ENCODE measurements at places on chromosomes 3 and 15.

GRCh38 chr15:90400759-90401314 is 12.8 kb downstream of the IQGAP1 start:
- peak; percentile 92 for ATAC-seq

DNA sequence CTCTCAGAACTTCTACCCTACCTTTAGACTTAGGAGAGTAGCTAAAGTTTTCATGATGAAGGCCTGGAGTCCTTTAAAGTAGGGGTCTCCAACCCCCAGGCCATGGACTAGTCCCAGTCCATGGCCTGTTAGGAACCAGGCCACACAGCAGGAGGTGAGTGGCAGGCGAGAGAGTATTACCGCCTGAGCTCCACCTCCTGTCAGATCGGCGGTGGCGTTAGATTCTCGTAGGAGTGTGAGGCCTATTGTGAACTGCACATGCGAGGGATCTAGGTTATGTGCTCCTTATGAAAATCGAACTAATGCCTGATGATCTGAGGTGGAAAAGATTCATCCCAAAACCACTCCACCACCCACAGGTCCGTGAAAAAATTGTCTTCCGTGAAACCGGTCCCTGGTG is 18.3 kb upstream of the CACNA2D3 start:
- ATAC-seq, result no peak

GRCh38 chr3:194577986-194578905 is 55.0 kb downstream of the TMEM44 start:
- peak; percentile 40 for ATAC-seq

DNA sequence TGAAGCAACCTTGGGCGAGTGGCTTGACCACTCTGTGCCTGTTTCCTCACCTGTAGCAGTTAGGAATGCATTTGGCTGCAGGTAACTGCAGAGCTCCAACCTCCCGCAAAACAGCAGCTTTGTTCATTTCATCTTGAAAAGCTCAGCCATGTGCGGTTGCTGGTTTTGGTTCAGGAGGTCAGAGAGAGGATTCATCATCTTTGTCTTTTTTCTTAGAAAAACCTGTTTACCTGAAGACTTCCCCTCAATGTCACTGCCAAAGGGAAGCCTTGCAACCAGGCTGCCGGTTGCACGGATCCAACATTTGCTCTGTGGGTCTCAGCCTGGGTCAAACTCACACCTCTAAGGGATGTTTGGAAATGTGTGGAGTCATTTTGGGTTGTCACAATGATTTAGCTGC is 16.4 kb upstream of the FURIN start:
- ATAC-seq, result no peak

GRCh38 chr15:39669241-39669640 is 88.4 kb downstream of the THBS1 start:
- no peak for ATAC-seq

DNA sequence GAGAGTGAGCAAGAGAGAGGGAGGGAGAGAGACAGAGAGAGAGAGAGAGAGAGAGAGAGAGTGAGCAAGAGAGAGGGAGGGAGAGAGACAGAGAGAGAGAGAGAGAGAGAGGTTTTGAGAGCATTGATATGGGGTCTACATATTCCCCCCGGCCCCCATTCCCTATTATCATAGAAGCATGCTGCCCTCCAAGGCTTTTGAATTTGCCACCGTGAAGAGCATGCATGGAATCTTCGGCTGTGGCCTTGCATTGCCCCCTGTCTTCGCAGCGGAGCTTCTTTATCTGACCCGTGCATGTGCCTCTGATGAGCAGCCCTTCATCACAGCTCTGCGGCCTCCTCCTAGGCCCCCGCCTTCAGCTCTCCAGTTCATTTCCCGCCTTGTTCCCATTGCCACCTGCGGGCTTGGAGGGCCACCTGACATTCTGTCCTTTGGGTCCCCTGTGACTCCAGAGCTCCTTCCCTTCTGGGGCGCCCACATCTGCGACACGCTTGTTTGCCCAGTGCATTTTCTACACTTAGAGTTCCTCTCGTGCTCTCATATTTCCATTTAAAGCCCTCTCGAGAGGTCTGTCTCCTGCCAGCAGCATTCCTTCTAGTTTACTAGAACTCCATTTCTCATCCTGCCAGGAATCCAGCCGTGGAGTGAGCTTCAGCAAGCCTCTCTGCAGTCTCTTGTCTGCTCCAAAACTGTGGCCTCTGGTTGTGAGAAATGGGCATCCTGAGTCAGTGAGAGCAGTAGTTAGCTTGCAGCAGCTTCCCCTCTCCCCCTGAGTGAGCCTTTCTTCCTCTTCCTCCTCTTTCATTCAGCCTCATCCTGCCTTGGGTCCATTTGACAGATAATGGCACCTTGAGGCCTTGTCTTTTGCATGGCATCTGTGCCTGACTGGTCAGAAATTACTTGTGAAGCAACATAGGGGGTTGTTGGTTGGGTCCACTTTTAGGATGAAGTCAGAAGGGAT is 25.3 kb downstream of the LPP start:
- ATAC-seq, result no peak

GRCh38 chr15:40995656-40996055 is 42.4 kb downstream of the CHAC1 start:
- no peak for ATAC-seq

- ATAC-seq, result no peak
Observed at GRCh38 chr3:18238332-18238731, 186.8 kb downstream of the SATB1 start.
